ENCODE measurements at places on chromosomes 12 and 14.

DNA sequence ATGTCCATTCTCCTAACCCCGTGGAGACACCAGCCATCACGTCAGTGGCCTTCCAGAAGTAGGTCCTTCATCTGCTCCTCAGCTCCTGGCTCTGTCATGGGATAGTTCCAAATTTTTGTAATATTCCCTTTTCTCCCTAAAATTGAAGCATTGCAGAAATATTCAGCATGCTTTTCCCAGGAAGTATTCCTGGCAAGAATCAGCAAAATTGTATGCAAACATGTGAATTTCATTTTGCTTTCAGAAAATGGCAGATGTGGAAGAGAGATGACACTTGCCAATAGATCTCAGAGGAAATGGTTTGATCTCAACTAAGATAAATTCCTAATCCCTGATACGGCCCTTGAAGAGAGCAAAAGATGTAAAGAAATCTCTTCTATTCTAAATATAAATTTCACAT, 298.9 kb downstream of the ITPR2 start:
- no peak for DNase-seq

DNA sequence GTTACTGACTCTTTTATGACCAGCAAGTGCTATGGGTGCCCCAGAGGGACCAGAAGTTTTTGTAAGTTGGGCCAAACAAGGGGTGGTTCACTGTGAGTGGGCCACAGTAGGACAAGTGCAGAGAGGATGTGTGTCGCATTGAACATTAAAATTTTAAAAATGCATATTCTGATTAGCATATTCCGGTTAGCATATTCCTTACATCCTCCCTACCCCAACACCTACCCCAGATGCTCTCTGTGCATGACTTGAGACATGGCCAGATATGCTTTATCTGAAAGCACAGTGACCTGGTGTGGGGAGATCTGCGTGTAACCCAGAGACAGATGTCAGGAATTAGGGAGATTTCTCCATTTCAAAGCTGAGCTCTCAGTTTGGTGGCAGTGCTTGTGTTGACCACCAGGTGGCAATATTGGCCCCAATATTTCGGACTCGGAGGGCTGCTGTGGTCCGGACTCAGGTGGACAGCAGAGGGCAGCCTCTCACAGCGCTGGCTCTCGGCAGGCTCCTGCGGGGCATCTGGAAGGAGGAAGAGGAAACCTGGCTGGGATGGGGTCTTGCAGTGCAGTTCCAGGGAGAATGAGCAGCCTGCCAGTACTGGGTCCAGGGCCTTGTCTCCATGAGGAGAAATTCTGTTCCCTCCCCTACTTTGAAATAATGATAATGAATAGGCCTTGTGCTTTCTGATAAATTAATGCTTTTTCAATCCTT, 1.6 kb upstream of the CEBPE start:
- DNase-seq: peak; percentile 73

GRCh38 chr12:101855976-101856375, 21.4 kb upstream of the DRAM1 start:
- no peak for DNase-seq

- no peak for DNase-seq
Observed at GRCh38 chr14:99432485-99432884, 48.2 kb downstream of the SETD3 start.

- no peak for DNase-seq
Observed at GRCh38 chr12:97404543-97404942, 58.1 kb upstream of the RMST start.

DNA sequence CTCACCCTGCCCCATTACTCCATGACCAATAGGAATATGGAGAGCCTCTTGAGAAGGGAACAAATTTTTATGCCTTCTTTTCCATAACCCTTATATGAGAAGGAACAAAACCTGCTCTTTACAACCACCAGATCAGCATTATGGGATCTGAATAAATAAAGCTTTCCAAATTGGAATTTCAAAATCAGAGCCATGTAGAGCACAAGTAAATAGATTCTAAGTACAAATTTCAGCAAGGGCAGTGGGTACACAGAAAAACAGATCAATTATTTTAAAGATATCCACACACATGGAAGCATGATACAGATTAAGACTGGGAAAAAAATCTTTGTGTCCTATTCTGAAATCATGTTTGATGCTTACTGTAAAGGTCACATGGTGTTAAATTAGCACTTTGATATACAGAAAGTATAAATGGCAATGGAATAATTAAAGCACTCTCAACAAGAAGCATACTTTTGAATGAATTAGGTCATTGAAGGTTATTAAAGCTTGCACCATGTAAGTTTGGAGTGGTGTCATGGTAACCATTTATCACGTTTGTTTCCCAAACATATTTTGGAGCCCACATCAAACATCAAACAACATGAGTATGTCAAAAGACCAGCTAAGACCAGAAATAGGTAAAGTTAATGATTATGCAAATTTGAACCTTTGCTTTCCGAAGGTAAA, 75.9 kb upstream of the AVPR1A start:
- DNase-seq: no peak

DNA sequence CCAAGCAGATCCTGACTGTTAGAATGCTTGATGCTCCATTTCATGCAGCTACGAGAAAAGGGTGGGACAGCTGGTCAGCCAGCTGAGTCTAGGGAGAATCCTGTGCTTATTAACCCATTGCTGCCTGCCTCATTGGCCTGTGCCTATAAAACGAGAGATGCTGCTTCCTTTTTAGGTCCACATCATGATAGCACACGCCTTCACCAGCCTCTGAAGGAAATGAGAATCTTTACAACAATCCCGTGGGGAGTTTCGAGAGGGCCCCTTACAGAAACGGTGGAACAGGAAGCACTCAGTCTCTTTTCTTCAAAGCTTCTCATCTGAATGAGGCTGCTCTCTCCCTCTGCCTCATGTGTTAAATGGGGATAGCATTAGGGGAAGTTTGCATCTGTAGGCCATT, 147.3 kb upstream of the RFLNA start:
- no peak for DNase-seq

- no peak for DNase-seq
Observed at GRCh38 chr12:31370531-31371255, 44.7 kb upstream of the SINHCAF start.

GRCh38 chr12:108634341-108634751, 652 bp upstream of the SELPLG start:
- no peak for DNase-seq

DNA sequence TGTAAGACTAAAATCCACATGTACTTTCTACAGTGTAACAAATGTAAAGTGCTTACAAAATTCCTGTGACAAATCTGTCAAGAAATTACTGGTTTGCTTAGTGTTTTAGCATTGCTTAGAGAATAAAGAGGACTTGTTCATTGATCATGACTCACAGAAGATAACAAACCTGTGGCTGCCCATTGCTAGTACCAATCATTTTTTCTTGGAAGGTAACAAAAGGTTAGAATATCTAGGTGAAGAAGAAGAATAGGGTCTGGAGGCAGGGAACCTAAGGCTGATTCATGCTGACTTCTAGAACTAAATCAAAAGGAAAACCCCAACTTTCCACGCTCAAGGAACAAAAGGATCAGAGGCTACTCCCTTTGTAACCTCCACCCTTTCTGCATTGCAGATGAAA, 232.7 kb upstream of the ABCD2 start:
- no peak for DNase-seq

DNA sequence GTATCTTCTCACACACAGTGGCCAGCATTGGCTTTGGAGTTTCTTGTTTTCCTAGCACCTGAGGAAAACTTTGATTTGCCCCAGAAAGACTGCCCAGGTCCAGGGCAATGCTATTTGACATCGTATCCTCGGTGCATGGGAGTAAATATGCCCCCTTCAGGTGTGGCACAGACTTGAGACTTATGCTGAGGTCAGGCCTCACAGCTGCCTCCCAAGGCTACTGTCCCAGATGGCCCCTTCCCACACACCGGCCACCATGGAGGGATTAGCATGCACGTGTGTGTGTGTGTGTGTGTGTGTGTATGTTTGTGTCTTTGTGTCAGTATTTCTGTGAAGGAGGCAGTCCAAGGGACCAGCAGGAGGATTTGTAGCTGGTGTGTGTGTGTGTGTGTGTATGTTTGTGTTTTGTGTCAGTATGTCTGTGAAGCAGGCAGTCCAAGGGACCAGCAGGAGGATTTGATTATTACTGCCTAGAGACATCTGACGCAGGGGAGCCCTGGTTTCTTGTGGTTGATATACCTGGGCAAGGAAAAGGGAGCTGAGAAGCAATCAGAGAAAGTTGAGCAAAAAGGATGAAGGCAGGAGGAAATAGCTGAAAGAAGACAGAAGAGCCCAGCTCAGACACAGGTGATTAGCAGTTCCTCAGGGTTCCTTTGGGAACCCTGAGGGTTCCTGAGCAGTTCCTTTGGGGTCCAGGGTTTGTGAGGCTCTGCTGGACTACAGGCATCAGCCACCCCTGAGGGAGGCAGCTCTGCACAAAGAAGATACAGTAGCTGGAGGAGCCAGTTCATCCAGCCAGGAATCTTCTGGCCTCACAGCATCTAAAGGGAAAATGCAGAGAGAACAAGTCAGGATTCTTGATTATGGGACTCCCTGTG, 42.2 kb downstream of the COX16 start:
- DNase-seq: no peak

GRCh38 chr14:53571641-53572328, 384.8 kb downstream of the BMP4 start:
- no peak for DNase-seq

DNA sequence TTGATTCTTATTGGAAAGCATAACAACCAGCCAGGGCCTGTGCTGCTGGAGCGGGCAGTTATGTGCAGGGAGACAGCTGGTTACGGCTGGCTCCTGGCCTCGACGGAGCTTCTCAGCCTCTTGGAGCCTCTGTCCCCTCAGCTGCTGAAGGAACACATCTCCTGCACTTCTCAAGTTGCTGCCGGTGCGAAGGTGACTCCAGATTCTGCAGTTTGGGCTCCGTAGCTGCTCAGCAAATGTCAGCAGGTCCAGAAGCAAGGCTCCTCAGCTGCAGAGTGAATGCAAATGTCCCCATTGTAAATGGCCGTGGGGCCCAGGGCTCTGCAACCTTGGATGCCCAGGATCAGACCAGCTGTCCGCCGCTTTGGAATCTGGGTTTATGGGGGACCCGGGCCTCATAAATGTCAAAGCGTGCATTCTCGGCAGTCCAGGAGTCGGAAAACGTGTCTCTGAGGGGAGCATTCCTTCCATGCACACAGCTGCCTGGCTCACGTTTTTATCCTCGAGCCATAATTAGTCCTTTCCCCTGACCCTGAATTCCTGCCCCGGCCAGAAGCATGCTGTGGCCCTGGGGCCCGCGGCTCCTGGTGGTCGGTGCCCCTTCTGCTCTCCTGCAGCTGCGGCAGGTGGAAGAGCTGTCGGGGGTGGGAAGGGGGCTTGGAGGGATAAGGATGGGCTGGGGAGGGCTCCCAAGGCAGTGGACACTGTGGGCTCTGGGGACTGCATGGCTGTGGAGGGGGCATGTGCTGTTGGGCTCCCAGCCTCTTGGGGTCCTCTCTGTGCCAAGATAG, 106.0 kb downstream of the KIF26A start:
- no peak for DNase-seq

- no peak for DNase-seq
Observed at GRCh38 chr14:44396226-44396625, 110.9 kb downstream of the FSCB start.

- DNase-seq: no peak
Observed at GRCh38 chr14:28382444-28383190, 384.0 kb upstream of the FOXG1 start.

DNA sequence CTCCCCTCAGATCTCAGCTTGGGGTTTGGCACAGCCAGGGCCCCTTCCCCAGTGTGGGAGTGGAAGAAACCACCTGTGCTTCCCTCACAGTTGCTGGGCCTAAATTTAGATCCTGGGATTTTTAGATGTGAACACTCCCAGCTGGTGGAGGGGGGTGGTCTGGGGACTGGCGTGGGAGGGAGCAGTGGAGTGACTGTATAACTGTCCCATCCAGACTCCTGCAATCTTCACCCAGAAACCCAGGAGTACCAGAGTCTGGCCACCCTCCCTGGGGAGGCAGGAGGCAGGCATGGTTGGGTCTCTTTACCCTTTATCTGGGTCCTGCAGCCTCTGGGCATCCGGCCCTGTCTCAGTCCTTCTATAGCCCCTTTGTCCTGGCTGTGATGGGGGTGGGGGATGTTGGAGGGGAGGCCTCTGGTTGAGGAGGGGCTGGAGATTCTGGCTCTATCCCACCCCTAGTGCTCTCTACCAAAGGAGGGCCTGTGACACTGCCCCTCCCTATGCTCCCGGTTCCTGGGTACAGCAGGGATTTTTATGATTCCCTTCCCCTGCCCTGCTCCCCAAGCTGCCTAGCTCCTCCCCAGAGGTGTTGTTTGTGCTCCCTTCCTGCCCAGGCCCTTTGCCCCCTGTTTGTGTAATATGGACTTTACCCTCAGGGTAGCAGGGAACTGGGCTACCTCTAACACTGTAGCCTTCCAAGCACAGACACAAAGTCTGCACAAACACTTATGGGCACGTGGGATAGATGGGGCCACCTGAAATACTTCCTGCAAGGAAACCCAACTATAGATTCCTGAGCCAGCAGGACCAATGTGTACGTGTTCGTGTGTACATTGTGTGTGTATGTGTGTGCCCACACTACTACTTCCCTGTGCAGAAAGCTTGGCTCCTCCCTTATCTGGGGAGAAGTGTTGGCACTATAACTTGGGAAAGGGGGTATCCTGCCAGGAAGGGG, 1.7 kb downstream of the ERBB3 start:
- DNase-seq: no peak

Measured in activated naive CD4-positive, alpha-beta T cell treated with anti-CD3 and anti-CD28 coated beads, Interleukin-2, amount 50 U/mL, for 16 hours (primary cell).